ENCODE measurements at places on chromosomes 11 and 22. TPM values are rescaled to one million over a fixed set of nuclear protein-coding genes. Genes with fewer than 3 reads are reported as not detected.

AIFM3 gene
- total RNA-seq, result 3.0 TPM

CBLIF gene
- not detected for total RNA-seq

GRCh38 chr11:134033696-134034491 is 35.0 kb upstream of the JAM3 start:
- no peaks in the 10 kb centered on the region for H3K36me3 ChIP-seq
- H3K27me3 ChIP-seq, result no peaks in the 10 kb centered on the region
- DNase-seq, result peak; percentile 96
- peaks cover 49% of the 10 kb centered on the region for H3K4me1 ChIP-seq
- H3K27ac ChIP-seq, result peak overlapping the region; percentile 93
- H3K4me3 ChIP-seq, result no peak overlapping the region

DNA sequence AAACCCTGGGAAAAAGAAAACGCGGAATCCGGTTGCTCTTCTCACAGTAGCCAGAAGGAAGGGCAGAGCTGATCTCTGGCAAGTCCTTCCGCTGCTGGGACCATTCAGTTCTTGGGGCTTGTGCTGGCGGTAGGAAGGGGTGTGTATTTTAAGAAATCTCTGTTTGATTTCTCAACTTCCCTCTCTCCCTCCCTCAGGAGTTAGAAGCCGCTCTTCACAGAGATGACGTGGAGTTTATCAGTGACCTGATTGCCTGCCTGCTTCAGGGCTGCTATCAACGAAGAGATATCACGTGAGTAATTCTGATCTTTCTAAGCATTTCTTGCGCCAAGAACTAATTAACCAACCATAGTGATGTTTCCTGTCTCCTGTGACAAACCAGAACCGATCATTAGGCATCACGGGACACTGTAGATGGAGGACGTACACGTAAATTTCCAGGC is 85.9 kb upstream of the SLC25A18 start:
- no peak overlapping the region for H3K4me3 ChIP-seq
- no peak overlapping the region for H3K27ac ChIP-seq
- H3K36me3 ChIP-seq, result no peaks in the 10 kb centered on the region
- no peaks in the 10 kb centered on the region for H3K4me1 ChIP-seq
- H3K27me3 ChIP-seq, result no peaks in the 10 kb centered on the region

GRCh38 chr11:70175236-70175698 is 27.8 kb upstream of the FADD start:
- H3K36me3 ChIP-seq, result no peaks in the 10 kb centered on the region
- H3K27ac ChIP-seq, result no peak overlapping the region
- H3K4me3 ChIP-seq, result no peak overlapping the region
- no peaks in the 10 kb centered on the region for H3K27me3 ChIP-seq
- DNase-seq, result no peak

All from body of pancreas (tissue), 4 donors.